Thymus (tissue), 14 donors: ENCODE measurements at places on chromosomes 5 and 9. TPM values are rescaled to one million over a fixed set of nuclear protein-coding genes. Genes with fewer than 3 reads are reported as not detected.

The PCDHB8 gene
- total RNA-seq: 0.05 TPM

- no peaks in the 10 kb centered on the region for H3K4me1 ChIP-seq
- H3K4me3 ChIP-seq: no peak overlapping the region
- no peaks in the 10 kb centered on the region for H3K36me3 ChIP-seq
- H3K27me3 ChIP-seq: no peaks in the 10 kb centered on the region
These were observed 65.9 kb downstream of the ITGA1 start for GRCh38 chr5:52853650-52854049.

DNA sequence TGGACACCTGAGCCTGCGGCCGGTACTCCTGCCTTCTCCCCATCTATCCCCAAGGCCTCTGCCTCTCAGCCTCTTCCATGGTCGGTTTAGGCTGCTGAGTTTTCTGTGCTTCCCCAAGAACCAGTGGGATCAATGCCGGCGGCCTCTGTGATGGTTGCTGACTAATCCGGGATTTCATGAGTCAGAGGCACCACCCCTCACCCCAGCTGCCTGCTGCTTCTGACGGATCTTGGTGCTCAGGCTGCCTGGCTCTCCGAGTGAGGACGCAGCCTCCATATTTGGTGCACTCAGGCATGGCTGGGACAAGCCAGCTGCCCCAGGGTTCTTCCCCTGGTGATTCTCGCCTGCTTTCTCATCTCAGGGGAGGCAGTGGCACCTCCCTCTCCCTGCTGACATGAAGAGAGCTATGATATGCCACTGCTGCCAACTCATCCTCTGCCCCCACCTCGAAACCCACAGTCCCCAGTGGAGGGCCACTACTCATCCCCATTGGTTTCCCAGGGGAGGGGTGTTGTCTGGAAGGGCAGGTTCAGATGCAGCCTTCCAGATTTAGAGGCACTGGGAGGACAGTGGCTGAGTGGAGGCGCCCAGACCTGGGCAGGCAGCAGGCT, 3.3 kb upstream of the MAN1B1 start:
- H3K27me3 ChIP-seq: peaks cover 5% of the 10 kb centered on the region
- no peak overlapping the region for H3K27ac ChIP-seq
- DNase-seq: no peak
- H3K36me3 ChIP-seq: no peaks in the 10 kb centered on the region
- peaks cover 20% of the 10 kb centered on the region for H3K4me1 ChIP-seq
- no peak overlapping the region for H3K4me3 ChIP-seq

GRCh38 chr5:59543821-59544442, 349.6 kb downstream of the PDE4D start:
- no peak overlapping the region for H3K4me3 ChIP-seq
- H3K27me3 ChIP-seq: no peaks in the 10 kb centered on the region
- no peak for DNase-seq
- H3K27ac ChIP-seq: no peak overlapping the region
- no peaks in the 10 kb centered on the region for H3K4me1 ChIP-seq
- H3K36me3 ChIP-seq: no peaks in the 10 kb centered on the region

DNA sequence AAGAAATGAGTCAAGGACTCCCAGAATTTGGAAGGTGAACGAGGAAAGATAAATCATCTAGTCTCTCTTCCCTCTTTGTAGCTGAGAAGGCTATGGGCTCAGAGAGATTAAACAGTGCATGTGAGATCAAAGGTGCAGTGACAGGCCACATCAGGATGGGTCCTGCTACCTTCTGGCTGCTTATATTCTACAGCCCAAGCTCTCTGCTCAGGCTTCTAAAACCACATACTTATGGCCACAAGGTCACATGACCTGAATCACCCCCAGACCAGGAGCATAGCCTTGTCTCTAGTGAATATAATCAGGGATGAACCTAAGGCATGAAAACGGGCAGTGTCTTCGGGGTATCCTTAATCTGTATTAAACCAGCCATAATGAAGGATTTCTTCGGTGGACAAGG, 158.9 kb downstream of the SEMA5A start:
- H3K4me3 ChIP-seq: no peak overlapping the region
- H3K27ac ChIP-seq: no peak overlapping the region
- H3K36me3 ChIP-seq: no peaks in the 10 kb centered on the region
- no peaks in the 10 kb centered on the region for H3K27me3 ChIP-seq
- H3K4me1 ChIP-seq: no peaks in the 10 kb centered on the region
- DNase-seq: no peak

The RGS3 gene
- 21.4 TPM for total RNA-seq

The NRG2 gene
- 0.38 TPM for total RNA-seq

The GABRA6 gene
- not detected for total RNA-seq

- H3K27ac ChIP-seq: no peak overlapping the region
- no peak for DNase-seq
- H3K4me1 ChIP-seq: no peaks in the 10 kb centered on the region
These were observed 49.8 kb downstream of the SH3GL2 start for GRCh38 chr9:17628624-17629023.

DNA sequence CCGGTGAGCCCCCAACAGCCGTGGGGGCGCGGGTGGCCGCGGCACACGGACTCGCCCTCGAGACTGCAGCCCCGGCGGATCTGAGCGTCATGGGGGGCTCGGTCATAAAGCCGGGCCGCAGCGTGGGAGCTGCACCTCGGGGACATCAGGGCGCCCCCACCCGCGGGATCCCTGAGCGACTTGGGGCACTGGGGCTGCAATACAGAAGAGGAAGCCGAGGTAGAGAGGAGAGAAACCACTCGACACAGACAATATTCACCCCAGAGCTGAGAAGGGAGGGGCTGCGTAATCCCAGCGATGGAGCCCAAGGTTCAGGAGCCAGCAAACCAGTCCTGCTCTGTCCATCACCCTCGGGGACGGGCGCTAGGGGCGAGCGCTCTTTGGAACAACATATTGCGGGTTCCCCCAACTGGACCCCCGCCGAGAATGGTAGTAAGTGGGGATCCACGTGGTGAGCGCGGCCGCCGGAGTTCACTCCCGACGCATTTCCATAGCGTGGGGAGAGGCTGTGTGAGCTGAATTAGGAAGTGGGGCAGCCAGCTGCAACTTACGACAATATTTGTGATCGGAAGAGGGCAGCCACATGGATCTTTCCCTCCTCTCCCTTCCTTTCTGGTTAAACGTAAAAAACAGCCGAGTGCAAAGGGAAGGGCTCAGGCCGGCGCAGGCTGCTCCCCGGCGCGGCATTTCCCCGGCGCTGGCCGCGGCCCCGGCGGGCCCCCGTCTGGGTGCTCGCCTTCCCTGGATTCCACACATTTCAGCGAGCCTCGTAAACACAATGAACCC, 9.9 kb downstream of the PTCH1 start:
- no peak for DNase-seq
- H3K4me3 ChIP-seq: peak overlapping the region; percentile 55
- H3K27me3 ChIP-seq: peaks cover 93% of the 10 kb centered on the region
- H3K4me1 ChIP-seq: peaks cover 46% of the 10 kb centered on the region
- no peaks in the 10 kb centered on the region for H3K36me3 ChIP-seq

DNA sequence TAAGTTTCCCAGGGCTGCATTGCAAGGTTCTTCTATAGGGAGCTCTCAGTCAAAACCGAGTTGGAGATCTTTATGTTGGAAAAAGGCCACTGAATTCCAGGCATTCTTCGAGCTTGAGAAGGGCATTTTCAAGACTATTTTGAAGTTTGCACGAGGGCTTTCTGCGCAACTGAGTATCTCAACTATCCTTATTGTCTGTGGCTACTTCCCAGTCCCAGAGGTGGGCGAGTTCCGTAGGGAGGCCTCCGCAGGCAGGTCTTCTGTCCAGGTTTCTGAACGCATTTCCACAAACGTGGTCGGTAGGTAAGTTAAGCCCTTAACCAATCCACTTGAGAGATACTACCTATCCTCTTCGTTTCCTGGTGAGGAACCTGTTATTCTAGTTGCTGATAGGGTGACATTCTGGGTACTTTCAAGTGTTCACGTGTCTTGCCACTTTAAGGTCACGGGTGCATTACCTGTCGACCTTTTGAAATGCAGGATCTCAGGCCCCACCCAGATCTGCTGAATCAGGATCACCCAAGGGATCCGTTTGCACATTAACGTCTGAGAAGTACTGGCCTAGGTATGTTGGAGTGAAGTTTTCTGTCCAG, 51.4 kb upstream of the TJP2 start:
- H3K36me3 ChIP-seq: no peaks in the 10 kb centered on the region
- peak; percentile 8 for DNase-seq
- H3K27ac ChIP-seq: peak overlapping the region; percentile 79
- H3K4me1 ChIP-seq: peaks cover 5% of the 10 kb centered on the region
- H3K4me3 ChIP-seq: peak overlapping the region; percentile 58
- no peaks in the 10 kb centered on the region for H3K27me3 ChIP-seq

The PFN3 gene
- total RNA-seq: not detected

DNA sequence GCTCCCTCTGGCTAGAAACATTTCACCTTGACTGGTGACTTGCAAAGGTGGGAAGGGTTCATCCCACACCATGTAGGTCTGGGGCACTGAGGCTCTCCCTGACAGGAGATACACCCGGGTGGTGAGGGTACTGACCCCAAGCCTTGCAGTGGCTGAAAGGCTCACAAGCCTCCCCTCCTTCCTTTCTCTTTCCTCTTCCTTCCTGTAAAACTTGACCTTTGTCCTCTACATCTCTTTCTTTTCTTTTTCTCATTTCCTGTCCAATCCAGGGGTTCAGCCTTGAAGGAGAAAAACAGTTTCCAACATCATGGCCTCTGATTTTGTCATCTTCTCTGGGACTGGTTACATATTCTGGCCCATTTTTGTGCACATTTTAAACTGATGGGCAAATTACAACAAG, 16.6 kb downstream of the FBP2 start:
- no peak for DNase-seq
- no peaks in the 10 kb centered on the region for H3K4me1 ChIP-seq
- no peaks in the 10 kb centered on the region for H3K27me3 ChIP-seq
- H3K36me3 ChIP-seq: no peaks in the 10 kb centered on the region
- no peak overlapping the region for H3K4me3 ChIP-seq

The CFAP157 gene
- total RNA-seq: 0.05 TPM

The PAEP gene
- 0.38 TPM for total RNA-seq

DNA sequence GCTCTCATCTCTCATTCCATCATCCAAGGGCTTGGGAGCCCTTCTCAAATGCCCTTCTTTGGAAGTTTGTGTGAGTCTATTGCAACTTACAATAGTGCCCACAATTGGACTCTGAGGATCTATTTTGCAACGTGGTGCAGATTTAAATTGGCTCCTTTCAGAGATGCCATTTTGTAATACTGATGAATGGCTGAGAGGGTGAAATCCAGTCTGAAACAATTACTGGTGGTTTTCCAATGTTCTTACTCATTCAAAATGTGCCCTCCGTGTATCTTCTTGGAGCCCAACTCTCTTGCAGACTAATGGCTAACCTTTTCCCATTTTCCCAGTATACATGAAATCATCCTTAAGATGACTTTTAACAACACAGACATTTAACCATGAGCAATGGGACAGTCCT, 6.1 kb downstream of the ZNF462 start:
- H3K4me3 ChIP-seq: no peak overlapping the region
- H3K27me3 ChIP-seq: peaks cover 7% of the 10 kb centered on the region
- no peak for DNase-seq
- H3K36me3 ChIP-seq: no peaks in the 10 kb centered on the region
- no peaks in the 10 kb centered on the region for H3K4me1 ChIP-seq

DNA sequence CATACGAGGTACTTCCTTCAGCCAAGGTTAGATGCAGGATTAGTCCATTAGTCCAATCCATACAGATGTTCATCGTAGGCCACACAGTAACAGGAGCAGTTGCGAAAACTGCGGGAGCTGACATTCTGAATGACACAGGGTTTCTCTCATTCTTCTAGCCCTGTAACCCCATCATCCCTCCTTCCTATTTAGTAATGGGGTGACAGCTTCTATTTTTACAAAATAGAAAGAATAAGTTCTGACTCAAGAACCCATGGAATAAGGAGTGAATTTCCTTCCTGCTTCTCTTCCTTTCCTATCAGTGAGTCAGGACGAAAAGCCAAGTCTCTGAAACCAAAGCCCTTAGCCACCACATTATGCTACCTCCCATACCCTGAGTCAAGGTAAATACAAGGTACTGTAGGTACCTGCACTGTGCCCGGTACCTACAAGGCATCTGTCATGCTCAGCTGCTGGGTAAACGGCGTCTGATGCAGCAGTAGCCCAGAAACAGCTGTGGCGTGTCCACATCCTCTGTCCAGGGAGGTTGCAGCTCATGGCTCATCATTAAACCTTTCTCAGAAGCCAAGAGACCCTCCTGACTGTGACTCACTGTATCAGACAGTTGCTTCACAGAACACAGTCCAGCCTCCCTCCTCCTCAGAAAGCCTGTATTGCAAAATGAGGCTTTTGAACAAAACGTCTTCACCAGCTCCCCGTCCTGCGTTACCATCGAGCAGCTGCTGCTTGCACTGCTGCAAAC, 84.2 kb downstream of the ESM1 start:
- no peak overlapping the region for H3K4me3 ChIP-seq
- peaks cover 11% of the 10 kb centered on the region for H3K4me1 ChIP-seq
- H3K27ac ChIP-seq: no peak overlapping the region

DNA sequence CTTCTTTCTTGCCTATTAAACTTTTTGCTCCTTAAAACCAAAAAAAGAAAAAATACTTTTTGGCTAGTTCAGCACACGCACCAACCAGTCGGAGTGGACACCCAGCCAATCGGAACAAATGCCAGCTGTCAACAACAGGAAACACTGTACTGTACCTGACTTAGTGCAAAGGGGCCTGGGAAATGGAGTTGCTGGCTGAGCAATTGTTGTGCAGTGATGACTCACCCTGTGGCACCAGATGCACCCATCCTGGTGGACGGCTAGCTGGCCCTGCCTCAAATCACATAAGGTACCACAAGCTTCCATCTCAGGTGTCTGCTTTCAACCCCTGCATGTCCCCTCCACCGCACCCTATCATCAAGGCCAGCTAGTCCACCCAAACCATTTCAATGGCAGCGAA, 20.9 kb downstream of the FOXE1 start:
- no peak for DNase-seq
- H3K27me3 ChIP-seq: no peaks in the 10 kb centered on the region
- no peaks in the 10 kb centered on the region for H3K4me1 ChIP-seq
- H3K27ac ChIP-seq: no peak overlapping the region

DNA sequence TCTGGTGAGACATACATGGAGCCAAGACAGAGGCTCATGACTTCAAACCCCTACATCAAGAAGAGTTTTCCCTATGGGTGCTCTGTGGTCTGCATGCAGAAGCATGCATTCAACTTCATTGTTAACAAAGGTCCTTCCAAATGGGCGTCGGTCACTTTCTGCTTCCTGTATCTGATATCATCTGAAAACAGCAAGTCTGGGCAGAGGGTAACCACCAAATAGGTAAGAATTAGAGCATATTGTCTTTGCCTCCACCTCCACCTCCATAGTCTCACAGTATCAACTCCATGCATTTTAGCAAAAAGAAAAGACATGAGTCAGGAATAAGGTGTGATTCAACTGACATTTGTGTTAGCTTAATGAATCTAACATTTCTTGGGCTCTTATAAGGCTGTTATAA, 462.9 kb downstream of the DMRT2 start:
- no peaks in the 10 kb centered on the region for H3K4me1 ChIP-seq
- no peak overlapping the region for H3K4me3 ChIP-seq
- no peaks in the 10 kb centered on the region for H3K36me3 ChIP-seq
- DNase-seq: no peak
- H3K27ac ChIP-seq: no peak overlapping the region

DNA sequence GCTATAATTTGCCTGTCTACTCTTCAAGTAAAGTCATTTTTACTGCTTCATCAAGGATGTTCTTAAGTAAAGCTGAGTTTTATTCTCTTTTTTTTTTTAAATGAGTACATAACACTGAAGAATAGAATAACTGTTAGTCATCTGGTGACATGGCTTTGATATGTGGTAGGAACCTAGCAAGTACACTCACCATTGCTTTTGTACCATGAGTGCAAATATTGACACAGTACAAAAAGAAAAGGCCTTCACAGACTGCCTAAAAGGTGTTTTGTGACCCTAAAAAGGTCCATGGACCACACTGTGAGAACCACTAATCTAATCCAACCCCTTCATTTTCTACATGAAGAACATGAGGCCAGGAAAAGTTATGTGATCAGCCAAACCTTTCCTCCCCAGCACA, 55.0 kb downstream of the ECPAS start:
- H3K27me3 ChIP-seq: no peaks in the 10 kb centered on the region
- H3K36me3 ChIP-seq: no peaks in the 10 kb centered on the region
